KBM-7 (cell line): ENCODE measurements at places on chromosomes 1 and 21.

DNA sequence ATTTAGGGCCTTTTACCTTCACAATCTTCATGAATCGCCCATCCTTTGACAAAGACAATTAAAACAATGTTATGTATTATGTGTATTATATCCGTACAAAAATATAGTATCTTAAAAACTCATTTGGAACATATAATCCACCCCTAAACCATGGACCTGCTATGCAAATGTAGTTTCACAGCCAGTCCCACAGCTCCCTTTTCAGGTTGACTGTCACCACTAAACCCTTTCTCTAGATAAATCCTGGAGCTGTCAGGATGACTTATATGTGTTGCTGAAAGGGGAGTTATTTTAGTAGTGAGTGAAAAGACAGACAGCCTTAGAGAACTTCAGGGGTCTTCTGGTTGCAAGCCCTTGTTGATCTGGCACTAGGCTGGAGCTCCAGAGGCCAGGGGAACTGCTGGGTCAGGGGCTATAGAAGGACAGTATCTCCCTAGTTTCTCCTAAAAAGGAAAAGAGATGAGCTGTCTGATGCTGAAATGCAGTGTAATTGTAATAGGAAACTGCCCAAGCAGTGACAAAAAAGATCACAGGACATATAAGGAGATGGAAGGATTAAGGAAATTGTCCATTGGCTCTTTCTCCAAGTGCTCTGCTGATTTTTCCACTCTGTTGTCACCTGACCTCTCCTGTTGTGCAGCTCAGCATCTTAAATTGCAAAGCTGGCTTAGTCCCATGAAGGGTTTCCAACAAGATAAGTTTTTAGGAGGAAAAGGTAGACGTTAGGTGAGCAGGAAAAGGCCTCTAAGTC is 127.7 kb downstream of the S1PR1 start:
- no peak for DNase-seq

DNA sequence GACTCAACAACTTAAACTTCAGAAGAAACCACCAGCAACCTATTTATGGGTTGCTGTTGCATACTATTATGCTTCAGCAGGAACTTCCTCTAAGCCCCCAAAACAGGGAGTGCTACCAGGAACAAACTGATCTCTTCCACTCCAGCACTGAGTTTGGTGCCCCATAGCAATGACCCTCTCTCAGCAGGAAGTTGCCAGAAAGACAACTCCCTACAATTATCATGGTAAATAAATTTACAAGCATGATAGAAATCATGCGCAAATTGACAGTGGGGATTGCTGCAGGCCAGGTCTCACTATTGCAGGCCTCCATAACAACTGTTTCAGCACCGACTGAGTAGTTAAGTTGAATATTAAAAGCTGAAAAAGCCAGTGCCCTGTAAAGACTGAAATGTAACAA is 180.6 kb downstream of the PLA2G4A start:
- DNase-seq: peak; percentile 31

GRCh38 chr1:181100934-181101333 is 12.4 kb downstream of the IER5 start:
- no peak for DNase-seq

- DNase-seq: peak; percentile 27
These were observed 12.8 kb upstream of the AADACL4 start for GRCh38 chr1:12630946-12631530.

DNA sequence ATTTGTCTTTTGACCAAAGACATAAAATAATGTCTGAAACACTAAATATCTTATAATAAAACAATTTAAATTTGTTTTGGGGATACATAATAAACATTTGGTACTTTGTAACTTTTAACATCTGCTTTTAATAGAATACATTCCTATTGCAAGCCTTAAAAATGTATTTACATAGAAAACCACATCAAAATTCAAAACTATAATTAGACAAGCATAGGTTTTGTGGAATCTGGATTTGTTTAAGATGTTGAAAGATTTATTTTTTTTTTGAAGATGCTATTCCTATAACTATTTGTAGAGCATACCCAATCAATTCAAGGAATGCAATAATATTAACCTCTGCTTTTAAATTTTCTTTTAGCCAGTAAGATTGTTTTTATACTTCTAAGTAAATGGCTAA is 125.7 kb downstream of the FMN2 start:
- no peak for DNase-seq

DNA sequence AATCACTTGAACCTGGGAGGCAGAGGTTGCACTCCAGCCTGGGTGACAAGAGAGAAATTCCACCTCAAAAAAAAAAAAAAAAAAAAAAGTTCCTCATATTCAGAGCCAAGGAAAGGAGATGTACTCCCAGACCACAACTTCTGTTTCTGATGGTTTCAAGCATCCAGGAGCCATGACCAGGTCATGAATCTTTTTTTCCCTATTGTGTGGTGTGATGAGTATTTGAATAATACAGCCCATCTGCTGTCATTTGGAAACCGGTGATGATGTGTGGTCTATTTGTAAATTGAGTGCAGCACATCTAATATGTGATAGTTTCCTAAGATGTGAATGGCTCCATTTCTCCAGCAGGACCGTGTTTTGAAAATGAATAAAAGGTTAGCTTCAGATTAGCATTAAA is 18.6 kb downstream of the PIK3CD start:
- DNase-seq: peak; percentile 60

DNA sequence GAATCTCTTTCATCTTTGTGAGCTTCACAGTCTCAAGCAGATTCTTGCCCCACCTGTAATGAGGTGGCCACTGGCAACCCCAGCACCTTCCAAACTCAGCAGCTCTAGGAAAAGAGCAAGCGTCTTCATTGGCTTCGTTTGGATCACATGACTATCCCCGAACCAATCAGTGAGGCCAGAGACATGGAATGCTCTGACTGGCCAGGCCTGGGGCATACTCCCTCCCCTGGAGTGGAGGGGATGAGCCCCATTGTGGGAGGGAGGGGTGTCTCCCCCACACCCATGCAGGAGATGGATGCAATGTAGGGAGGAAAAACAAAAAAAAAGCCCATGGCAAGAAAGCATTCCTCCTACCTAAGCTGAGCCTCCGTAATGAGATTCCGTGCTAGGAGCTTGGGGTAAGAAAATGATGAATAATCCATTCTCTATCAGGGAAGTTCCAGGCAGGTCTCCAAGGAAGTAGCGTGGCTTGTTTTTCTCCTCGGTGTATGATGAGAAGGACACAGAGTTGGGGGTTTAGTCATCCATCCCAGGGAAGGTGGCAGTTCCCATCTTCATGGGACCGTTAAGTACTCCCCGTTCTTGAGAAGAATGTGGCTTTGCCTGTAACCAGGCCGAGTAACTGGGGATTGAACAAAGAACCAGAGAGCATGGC is 32.7 kb downstream of the FHAD1 start:
- DNase-seq: no peak

DNA sequence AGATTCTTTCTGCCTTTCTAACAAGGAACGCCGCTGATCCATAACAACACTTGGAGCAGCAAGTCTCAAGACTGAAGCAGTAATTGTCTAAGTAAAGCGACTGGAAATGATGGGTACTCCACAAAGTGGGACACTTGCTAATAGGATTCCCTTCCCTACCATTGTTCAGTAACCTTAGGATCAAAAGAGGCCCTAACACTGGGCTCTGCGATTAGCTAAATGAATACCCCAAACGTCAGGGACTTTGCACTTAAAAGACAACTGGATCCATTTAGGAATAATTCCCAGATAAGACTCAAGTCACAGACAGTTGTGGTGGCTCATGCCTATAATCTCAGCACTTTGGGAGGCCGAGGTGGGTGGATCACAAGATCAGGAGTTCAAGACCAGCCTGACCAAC is 221.9 kb upstream of the FGGY start:
- DNase-seq: no peak

GRCh38 chr1:56709269-56709880 is 64.3 kb downstream of the PRKAA2 start:
- peak; percentile 66 for DNase-seq

- DNase-seq: no peak
These were observed 53.9 kb upstream of the GNG4 start for GRCh38 chr1:235703506-235703905.

GRCh38 chr1:24934310-24935195 is 4.5 kb upstream of the RUNX3 start:
- no peak for DNase-seq

GRCh38 chr1:23732363-23733224 is 10.7 kb upstream of the ELOA start:
- no peak for DNase-seq
